Right atrium auricular region (tissue), 2 donors: ENCODE measurements at places on chromosomes 3 and 15. TPM values are rescaled to one million over a fixed set of nuclear protein-coding genes. Genes with fewer than 3 reads are reported as not detected.

DNA sequence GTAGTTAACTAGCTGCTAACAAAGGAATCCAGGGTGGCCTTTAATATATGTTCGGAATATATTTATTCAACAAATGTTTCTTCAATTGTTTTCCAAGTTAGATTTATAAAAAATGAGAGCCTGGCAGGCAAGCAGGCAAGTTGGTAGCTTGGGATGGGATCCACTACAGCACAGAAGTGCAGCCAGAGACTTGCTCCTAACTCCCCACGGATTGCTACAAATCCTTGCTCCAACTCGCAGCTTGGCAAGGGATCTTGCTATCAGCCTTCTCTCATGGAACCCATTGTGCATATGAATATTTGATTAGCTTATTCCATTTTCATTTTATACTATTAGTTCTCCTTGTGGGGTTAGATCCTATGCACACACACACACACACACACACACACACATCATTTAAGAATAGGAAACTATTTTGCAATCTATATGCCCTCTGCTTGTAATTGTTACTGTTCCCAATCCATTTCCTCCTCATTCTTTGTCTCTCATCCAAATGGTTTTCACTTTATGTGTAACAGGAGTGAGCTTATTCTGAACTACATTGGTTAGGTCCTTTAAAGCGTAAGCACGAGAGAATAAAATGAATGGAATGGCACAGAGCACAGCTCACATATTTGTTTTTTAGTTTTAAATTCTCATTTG, 505.6 kb downstream of the LPP start:
- no peak overlapping the region for H3K27ac ChIP-seq
- no peaks in the 10 kb centered on the region for H3K4me1 ChIP-seq
- DNase-seq = no peak
- H3K27me3 ChIP-seq = no peaks in the 10 kb centered on the region
- no peaks in the 10 kb centered on the region for H3K36me3 ChIP-seq
- no peak overlapping the region for H3K4me3 ChIP-seq

DNA sequence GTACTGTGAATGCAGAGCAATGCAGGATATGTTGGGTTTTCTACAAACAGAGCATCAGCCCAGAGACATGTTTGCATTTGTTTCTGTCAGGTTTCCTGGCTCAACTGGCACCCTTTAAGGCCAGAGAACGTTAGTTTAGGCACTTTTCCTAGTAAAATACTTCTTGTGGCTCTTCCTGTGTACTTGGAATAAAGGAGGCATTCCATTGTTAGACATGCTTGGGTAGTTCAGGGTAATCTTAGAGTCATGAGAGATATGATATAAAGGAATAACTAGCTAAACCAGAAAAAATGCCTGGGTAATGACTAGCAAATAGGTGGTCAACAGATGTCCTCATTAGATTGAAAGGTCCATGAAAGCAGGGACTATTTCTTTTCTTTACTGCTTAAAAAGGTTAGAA, 60.4 kb upstream of the RBM5 start:
- H3K4me1 ChIP-seq = no peaks in the 10 kb centered on the region
- no peak overlapping the region for H3K27ac ChIP-seq
- H3K4me3 ChIP-seq = no peak overlapping the region
- no peaks in the 10 kb centered on the region for H3K27me3 ChIP-seq

The ABHD17C gene
- total RNA-seq = 1.0 TPM

DNA sequence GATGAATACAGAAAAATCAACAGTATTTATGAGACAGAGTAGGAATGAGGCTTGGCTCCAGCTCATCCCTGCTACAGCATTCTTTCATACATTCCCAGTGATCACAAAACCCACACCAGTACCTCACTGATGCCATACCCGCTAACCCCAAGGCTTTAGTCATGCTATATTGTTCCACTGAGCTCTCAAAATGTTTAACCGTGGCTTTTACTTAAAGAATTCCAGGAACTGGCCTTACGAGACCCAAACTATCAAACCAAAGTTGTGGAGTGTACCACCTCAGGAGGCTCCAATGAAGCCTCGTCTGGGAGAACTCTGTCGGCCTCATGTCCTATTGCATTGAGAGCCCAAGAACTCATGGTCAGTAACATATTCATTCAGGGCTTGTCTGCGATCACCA, 278.9 kb downstream of the ULK4 start:
- H3K27ac ChIP-seq = no peak overlapping the region
- no peak for DNase-seq

DNA sequence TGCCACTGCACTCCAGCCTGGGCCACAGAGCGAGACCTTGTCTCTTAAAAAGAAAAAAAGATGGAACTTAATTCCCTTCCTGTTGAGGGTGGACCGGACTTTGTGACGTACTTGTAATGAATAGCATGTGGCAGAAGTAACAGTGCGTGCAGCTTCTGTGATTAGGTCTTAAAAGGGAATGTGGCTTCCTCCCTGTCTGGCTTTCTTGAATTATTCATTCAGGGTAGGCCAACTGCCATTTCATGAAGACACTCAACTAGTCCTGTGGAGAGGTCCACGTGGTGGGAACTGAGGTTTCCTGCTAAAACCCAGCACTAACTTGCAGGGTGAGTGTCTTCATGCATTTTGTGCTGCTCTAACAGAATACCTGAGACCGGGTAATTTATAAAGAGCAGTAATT, 98.9 kb upstream of the PIAS1 start:
- peak overlapping the region; percentile 38 for H3K27ac ChIP-seq
- no peaks in the 10 kb centered on the region for H3K27me3 ChIP-seq
- H3K4me1 ChIP-seq = peaks cover 16% of the 10 kb centered on the region

- H3K27me3 ChIP-seq = no peaks in the 10 kb centered on the region
- H3K4me3 ChIP-seq = no peak overlapping the region
- no peak overlapping the region for H3K27ac ChIP-seq
- no peak for DNase-seq
These were observed 32.3 kb upstream of the CFAP20DC start for GRCh38 chr3:59082106-59082505.

- DNase-seq = no peak
- H3K4me3 ChIP-seq = no peak overlapping the region
- H3K27me3 ChIP-seq = no peaks in the 10 kb centered on the region
- H3K36me3 ChIP-seq = peaks cover 4% of the 10 kb centered on the region
- no peaks in the 10 kb centered on the region for H3K4me1 ChIP-seq
These were observed 33.6 kb downstream of the VPS13C start for GRCh38 chr15:62026487-62027262.

GRCh38 chr3:53661480-53661879, 167.1 kb downstream of the CACNA1D start:
- H3K36me3 ChIP-seq = no peaks in the 10 kb centered on the region
- H3K4me1 ChIP-seq = no peaks in the 10 kb centered on the region
- H3K4me3 ChIP-seq = no peak overlapping the region
- H3K27ac ChIP-seq = no peak overlapping the region

DNA sequence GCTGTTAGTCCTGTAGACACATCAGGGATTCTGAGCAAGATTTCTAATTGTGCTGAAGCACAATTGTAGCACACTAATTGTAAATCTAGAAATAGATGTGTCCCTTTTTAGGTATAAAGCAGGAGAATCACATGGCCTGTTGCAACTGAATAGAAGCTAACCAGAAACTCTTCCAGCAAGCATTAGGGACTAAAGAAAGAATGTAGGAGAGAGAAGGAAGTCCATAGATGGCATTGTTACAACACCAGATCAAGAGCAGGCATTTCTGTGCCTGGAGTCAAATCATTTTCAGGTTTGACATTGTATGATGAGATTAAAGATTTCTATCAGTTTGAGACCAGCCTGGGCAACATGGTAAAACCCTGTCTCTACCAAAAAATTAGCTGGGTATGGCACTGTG, 27.4 kb downstream of the CALML4 start:
- H3K27me3 ChIP-seq = no peaks in the 10 kb centered on the region
- H3K36me3 ChIP-seq = peaks cover 45% of the 10 kb centered on the region
- H3K27ac ChIP-seq = no peak overlapping the region
- H3K4me3 ChIP-seq = no peak overlapping the region

GRCh38 chr15:31824024-31824423, 206.3 kb upstream of the CHRNA7 start:
- H3K27ac ChIP-seq = no peak overlapping the region
- no peaks in the 10 kb centered on the region for H3K36me3 ChIP-seq
- H3K4me3 ChIP-seq = no peak overlapping the region
- DNase-seq = no peak
- H3K27me3 ChIP-seq = no peaks in the 10 kb centered on the region
- H3K4me1 ChIP-seq = no peaks in the 10 kb centered on the region

DNA sequence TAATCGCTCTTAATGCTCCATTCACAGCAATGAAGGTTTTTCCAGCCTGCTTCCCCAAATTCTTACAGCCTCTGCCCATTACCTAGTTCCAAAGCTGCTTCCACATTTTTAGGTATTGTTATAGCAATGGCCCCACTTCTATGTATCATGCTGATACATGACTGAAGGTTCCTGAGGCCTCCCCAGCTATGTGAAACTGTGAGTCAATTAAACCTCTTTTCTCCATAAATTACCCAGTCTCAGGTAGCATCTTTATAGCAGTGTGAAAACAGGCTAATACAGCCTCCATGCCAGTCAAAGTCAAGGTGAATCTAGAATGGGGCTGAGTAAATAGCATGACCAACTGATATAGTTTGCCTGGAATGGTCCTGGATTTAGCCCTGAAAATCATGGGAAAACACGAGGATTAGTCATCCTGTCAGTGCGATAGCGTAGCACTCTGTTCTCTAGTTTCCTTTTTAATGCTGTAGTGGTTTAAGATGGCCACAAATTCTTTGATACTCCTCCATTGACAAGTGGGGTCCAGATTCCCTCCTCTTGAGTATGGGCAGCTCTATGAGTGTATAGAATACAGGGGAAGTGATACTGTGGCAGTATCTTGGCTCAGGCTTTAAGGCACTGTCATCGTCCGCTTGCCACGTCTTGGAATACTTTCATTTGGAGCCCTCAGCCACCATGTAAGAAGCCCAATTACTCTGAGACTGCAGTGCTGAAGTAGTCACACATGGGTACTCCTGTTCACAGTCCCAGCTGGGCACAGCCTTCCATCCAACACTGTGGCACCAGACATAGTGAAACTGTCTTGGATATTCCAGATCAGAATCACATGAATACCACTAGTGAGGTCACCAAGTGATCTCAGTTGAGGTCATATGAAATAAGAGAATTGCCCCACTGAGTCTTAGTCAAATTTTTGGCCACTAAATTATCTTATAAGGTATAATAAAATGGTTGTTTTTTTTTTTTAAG, 94.0 kb upstream of the PLCL2 start:
- H3K27ac ChIP-seq = no peak overlapping the region
- no peak for DNase-seq
- H3K4me3 ChIP-seq = no peak overlapping the region
- H3K27me3 ChIP-seq = no peaks in the 10 kb centered on the region

DNA sequence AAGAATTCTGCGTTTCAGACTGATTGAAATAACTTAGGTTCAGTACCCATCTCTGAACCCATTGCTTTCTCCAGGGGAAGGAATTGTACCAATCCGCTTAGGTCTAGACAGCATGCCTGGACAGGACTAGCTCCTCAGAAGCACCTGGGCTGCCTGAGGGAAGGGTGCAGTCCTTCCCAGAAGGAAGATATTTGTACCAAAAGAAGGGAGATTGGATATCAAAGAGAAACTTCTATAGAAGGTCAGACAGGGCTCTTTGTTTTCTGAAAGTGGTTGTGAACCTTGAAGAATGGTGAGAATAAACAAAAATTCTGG, 133.8 kb upstream of the LRTM1 start:
- no peak overlapping the region for H3K4me3 ChIP-seq
- no peak overlapping the region for H3K27ac ChIP-seq
- no peaks in the 10 kb centered on the region for H3K4me1 ChIP-seq
- H3K27me3 ChIP-seq = no peaks in the 10 kb centered on the region

The TMC3 gene
- not detected for total RNA-seq

The SI gene
- total RNA-seq = not detected

DNA sequence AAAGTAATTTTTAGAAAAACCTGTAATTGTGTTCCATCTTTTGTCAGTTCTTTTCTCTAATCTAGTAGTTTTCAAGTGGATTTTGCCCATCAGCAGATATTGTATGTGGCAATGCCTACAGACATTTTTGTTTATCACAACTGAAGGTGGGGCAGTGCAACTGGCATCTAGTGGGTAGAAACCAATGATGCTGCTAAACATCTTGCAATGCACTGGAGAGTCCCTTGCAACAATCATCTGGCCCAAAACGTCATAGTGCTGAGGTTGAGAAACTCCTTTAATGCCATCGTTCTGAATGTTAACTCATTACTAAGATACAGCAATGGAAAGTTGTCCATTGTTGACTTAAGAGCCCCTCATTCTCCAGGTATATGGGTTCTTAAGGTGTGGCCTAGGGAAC, 80.1 kb downstream of the BTD start:
- no peaks in the 10 kb centered on the region for H3K27me3 ChIP-seq
- no peak for DNase-seq
- peaks cover 27% of the 10 kb centered on the region for H3K36me3 ChIP-seq
- H3K27ac ChIP-seq = no peak overlapping the region
- H3K4me3 ChIP-seq = no peak overlapping the region

The BNIP2 gene
- total RNA-seq = 93.7 TPM

The SCN5A gene
- 102 TPM for total RNA-seq

- no peak overlapping the region for H3K27ac ChIP-seq
- H3K4me1 ChIP-seq = no peaks in the 10 kb centered on the region
- peak; percentile 68 for DNase-seq
These were observed 43.8 kb upstream of the SLC6A6 start for GRCh38 chr3:14358426-14359211.

DNA sequence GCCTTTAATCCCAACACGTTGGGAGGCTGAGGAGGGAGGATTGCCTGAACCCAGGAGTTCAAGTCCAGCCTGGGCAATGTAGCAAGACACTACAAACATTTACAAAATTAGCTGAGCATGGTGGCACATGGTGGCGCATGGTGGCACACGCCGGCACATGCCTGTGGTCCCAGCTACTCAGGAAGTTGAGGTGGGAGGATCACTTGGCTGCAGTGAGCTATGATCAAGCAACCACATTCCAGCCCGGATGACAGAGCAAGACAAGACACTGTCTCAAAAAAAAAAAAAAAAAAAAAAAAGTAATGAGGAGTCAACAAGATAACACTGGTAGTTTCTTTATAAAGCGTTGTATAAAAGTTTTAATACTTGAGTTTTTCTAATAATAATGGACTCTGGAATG, 10.1 kb downstream of the FEZF2 start:
- H3K27ac ChIP-seq = no peak overlapping the region
- H3K27me3 ChIP-seq = peaks cover 4% of the 10 kb centered on the region
- H3K4me3 ChIP-seq = no peak overlapping the region
- no peaks in the 10 kb centered on the region for H3K36me3 ChIP-seq
- no peak for DNase-seq
